Esophagus muscularis mucosa (tissue), 4 donors: ENCODE measurements at places on chromosomes 2 and 18.

DNA sequence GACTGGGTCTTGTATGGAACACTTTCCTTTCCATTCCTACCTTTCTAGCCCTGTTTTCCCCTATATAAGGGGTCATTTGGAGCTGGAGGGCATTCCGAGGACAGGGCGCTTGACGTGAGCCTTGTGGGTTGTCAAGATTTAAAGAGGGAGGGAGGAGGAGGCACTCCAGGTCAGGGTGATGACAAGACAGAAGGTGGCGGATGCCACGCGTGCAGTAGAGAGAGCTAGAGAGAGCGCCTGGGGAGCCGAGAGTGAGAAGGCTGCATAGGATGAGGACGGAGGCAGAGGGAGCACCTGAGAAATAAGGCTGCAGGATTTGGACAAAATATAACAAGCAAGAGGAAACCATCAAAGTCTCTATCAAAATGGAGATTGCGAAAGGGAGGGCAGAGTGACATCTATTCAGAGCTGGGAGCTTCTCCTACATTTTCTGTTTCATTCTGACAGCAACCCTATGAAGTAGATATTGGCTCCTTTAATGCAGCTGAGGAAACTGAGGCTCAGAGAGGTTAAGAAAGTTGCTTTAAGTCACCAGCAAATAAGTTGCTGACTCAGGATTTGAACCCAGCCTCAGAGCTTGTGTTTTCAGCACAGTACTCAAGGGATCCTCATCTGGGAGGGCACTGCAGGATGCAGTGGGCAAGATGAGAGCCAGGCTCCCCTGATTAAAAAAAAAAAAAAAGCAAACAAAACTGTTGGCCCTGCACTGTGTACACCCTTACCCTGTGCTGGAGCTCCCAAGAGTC, 124.2 kb downstream of the MRO start:
- H3K4me1 ChIP-seq, result no peaks in the 10 kb centered on the region
- DNase-seq, result no peak
- H3K4me3 ChIP-seq, result no peak overlapping the region
- no peak overlapping the region for H3K27ac ChIP-seq
- no peaks in the 10 kb centered on the region for H3K27me3 ChIP-seq
- no peaks in the 10 kb centered on the region for H3K36me3 ChIP-seq

- H3K27me3 ChIP-seq, result no peaks in the 10 kb centered on the region
- no peaks in the 10 kb centered on the region for H3K4me1 ChIP-seq
- no peak for DNase-seq
- no peak overlapping the region for H3K27ac ChIP-seq
- no peaks in the 10 kb centered on the region for H3K36me3 ChIP-seq
Measured at GRCh38 chr2:195406886-195407603, 250.0 kb upstream of the SLC39A10 start.

DNA sequence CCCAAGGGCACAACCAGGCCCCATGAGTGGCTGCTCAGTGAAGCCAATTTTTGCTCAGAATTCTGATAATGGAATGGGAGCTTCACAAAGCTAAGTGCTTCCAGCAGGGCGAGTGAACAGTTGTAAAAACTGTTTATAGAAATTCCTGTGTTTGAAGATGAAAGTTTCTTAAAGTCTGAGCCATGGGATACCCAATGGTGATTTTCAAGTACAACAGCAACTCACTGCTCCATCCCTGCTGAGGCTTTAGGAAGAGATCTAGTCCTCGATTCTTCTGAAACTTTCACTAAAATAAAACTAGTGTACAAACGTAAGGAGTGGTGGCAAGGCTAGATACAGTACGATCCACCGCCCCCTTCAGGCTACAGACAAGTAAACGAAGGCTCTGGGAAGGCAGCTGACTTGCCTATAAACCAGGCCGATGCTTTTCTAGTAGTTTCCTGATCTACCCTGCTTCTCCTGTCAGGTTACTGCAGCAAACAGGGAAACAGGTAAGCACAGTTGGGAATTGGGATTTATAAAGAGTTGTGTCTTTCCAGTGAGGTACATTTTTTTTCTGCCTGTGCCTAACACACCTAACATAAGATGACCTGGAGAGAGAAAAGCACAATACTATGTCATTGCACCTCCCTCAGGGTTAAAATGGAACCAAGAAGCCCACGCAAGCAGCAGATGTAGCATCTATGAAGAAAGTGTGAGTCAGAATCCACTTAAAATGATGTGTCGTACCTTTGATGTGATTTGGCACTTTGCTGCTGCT, 108.7 kb downstream of the UXS1 start:
- no peaks in the 10 kb centered on the region for H3K27me3 ChIP-seq
- no peaks in the 10 kb centered on the region for H3K36me3 ChIP-seq
- DNase-seq, result peak; percentile 87
- no peak overlapping the region for H3K4me3 ChIP-seq
- no peak overlapping the region for H3K27ac ChIP-seq

DNA sequence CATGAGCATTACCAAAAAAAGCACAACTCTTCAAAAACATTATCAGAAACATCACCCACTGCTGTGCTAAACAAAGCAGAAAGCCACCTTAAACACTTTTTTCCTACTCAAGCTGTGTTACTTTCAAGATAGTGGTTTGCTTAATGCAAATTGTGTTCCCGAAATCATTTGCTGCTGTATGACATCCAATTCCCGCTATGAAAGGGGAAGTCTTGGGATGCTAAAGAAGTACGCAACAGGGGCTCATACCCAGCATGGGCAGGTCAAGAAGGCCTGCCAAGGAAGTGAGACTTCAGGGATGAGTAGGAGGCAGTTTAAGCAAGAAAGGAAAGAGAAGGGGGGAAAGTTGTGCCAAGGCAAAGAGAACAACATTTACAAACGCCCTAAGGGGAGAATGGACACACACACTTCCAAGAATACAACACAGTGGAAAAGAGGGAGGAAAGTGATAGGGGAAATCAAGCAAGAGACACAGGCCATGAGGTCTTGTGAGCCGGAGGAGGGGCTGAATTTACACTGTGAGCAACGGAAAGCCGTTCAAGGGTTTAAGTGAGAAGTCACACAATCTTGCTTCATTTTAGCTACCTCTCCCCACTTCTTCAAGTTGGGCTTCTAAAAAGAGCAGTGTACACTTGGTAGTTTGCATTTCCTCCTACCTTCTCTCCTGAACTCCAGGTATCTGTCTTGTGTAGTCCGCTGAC, 4.0 kb downstream of the PTPN2 start:
- H3K4me3 ChIP-seq, result no peak overlapping the region
- peak overlapping the region; percentile 11 for H3K27ac ChIP-seq
- peaks cover 38% of the 10 kb centered on the region for H3K4me1 ChIP-seq

- H3K4me3 ChIP-seq, result no peak overlapping the region
- no peaks in the 10 kb centered on the region for H3K36me3 ChIP-seq
- H3K27me3 ChIP-seq, result no peaks in the 10 kb centered on the region
- H3K4me1 ChIP-seq, result no peaks in the 10 kb centered on the region
- H3K27ac ChIP-seq, result no peak overlapping the region
- DNase-seq, result no peak
Measured at GRCh38 chr2:176445956-176446355, 176.7 kb downstream of the MTX2 start.

GRCh38 chr2:27123302-27124150, at the start of gene ABHD1:
Gene ABHD1, plus strand, starts transcription at chr2:27123815. Its CDS starts 134 bp downstream, at chr2:27123949.
- peaks cover 1% of the 10 kb centered on the region for H3K27me3 ChIP-seq
- peak within 1 kb of the TSS; percentile 45 for H3K27ac ChIP-seq
- DNase-seq, result no peak
- H3K36me3 ChIP-seq, result no peaks in the 10 kb centered on the region
- H3K4me3 ChIP-seq, result peak within 1 kb of the TSS; percentile 63

DNA sequence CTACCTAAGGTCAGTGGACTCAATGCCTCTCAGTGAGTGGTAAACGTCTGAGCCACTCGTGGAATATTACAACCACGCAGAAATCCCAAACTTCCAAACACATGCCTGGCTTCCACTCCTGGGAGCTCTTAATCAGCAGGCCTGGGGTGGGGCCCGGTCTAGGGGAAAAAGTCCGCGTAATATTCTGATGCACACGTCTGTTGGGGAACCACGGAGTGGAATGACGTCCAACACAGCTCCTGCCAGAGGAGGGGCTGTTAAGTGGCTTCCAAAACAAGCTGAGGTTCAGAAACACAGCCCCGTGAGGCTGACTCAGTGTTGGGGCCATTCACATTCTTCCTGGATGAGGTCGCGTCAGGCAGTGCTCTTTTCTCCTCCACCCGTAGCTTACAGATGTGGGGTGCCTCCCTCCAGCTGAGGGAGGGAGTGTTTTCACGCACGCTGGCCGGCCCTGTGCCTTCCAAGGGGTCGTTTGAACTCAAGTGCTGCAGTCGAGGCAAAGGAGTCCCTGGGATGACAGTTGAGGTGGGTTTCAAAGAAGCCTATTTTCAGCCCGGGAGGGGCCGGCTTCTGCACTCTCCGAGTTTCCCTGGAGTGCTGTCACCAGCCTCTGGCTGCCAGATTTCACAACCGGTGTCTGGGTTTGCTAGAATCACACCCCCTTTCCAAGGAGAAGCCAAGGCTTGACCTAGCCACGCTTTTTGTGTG, 73.1 kb downstream of the ACKR3 start:
- no peaks in the 10 kb centered on the region for H3K27me3 ChIP-seq
- peak overlapping the region; percentile 79 for H3K27ac ChIP-seq
- DNase-seq, result peak; percentile 96
- H3K4me3 ChIP-seq, result peak overlapping the region; percentile 30
- H3K4me1 ChIP-seq, result peaks cover 31% of the 10 kb centered on the region

DNA sequence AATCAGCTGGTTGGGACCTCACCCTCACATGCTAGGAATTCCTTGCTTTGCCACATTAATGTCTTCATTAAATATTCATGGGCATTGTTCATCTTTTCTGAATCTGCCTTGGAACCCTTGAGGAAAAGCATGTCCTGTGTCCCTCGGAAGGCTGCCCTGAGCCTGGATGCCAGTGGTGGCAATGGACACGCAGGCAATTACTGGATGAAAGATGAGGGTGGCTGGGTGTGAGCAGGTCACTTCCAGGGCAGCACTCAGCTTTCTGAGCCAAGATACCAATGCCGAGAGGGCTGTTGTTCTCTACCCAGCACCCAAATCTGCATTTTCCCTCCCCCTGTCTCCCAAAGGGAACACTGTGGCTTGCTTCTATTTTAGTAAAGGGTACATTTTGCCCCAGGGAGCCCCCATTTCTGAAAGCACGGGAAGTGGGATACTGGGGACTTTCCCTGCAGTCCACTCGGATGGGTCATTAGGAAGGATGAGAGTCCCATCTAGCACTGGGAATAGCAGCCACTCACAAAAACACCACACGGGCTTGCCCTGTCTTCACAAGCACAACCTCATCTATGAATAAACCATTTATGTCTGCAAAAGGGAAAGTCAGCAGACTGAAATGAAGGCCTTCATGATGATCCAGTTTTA, 234.8 kb downstream of the SOX11 start:
- no peak overlapping the region for H3K27ac ChIP-seq
- no peaks in the 10 kb centered on the region for H3K4me1 ChIP-seq
- no peak overlapping the region for H3K4me3 ChIP-seq

- peak overlapping the region; percentile 4 for H3K4me3 ChIP-seq
- peaks cover 13% of the 10 kb centered on the region for H3K36me3 ChIP-seq
- DNase-seq, result no peak
- no peaks in the 10 kb centered on the region for H3K27me3 ChIP-seq
- peak overlapping the region; percentile 91 for H3K27ac ChIP-seq
- H3K4me1 ChIP-seq, result peaks cover 60% of the 10 kb centered on the region
Measured at GRCh38 chr2:69177063-69177771, 164.2 kb downstream of the ANTXR1 start.

- H3K4me3 ChIP-seq, result no peak overlapping the region
- no peak for DNase-seq
- no peaks in the 10 kb centered on the region for H3K36me3 ChIP-seq
- H3K4me1 ChIP-seq, result peaks cover 37% of the 10 kb centered on the region
- H3K27me3 ChIP-seq, result no peaks in the 10 kb centered on the region
- H3K27ac ChIP-seq, result no peak overlapping the region
Measured at GRCh38 chr2:98487806-98488189, 43.1 kb downstream of the INPP4A start.

- no peaks in the 10 kb centered on the region for H3K36me3 ChIP-seq
- no peak overlapping the region for H3K4me3 ChIP-seq
- no peak for DNase-seq
- H3K4me1 ChIP-seq, result peaks cover 48% of the 10 kb centered on the region
- H3K27ac ChIP-seq, result no peak overlapping the region
- no peaks in the 10 kb centered on the region for H3K27me3 ChIP-seq
Measured at GRCh38 chr2:47872941-47873340, 33.4 kb downstream of the FBXO11 start.

GRCh38 chr2:41595240-41595639, 452.6 kb upstream of the PKDCC start:
- H3K27ac ChIP-seq, result no peak overlapping the region
- DNase-seq, result no peak
- H3K4me1 ChIP-seq, result peaks cover 25% of the 10 kb centered on the region

DNA sequence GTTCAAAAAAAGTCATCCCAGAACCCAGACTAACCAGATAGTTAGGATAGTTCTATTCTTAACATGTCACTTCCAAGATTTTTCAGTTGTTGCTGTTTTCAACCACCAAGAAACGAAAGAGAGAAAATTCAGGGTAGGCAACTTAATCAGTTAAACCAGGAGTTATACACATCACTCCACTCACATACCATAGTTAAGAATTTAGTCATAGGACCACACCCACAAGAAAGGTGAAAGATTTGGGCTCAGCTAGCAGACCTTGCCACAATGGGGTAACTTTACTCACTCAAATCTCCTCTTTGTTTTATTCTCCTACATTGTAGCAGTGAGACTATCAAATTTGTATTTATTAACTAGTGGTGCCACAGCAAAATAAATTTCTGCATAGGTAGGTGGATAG, 473.6 kb downstream of the NUP35 start:
- no peak overlapping the region for H3K4me3 ChIP-seq
- no peak for DNase-seq
- H3K27ac ChIP-seq, result no peak overlapping the region
- no peaks in the 10 kb centered on the region for H3K36me3 ChIP-seq
- H3K27me3 ChIP-seq, result no peaks in the 10 kb centered on the region

DNA sequence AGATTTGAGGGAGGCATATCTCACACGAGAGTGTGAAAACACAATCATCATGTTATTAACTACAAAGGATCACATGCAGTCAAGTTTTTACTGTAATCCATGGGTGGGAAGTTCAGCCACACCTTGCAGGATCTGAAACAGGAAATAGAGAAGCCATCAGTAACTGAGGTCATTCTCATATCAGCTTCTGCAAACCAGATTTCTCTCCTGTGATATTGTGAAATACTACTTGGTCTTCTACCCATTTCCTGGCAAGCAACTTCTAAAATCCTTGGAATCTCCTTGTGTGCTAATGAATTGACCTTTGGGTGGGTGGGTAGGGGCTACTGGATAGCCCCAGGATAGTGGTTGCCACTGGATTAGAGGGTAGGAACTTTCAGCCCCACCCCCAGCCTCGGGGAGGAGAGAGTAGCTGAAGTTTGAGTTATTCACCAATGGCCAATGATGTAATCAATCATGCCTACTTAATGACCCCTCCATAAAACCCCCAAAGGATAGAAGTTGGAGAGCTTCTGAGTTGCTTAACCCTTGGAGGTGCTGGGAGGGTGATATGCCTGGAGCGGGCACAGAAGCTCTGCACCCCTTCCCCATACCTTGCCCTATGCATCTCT, 25.6 kb upstream of the TGIF1 start:
- no peak overlapping the region for H3K27ac ChIP-seq
- no peaks in the 10 kb centered on the region for H3K27me3 ChIP-seq
- H3K4me3 ChIP-seq, result no peak overlapping the region
- H3K4me1 ChIP-seq, result no peaks in the 10 kb centered on the region
- DNase-seq, result no peak
- no peaks in the 10 kb centered on the region for H3K36me3 ChIP-seq

GRCh38 chr2:25032901-25033300, 9.0 kb upstream of the EFR3B start:
- no peaks in the 10 kb centered on the region for H3K4me1 ChIP-seq
- H3K27ac ChIP-seq, result no peak overlapping the region
- no peaks in the 10 kb centered on the region for H3K27me3 ChIP-seq

GRCh38 chr2:157895531-157895930, 19.4 kb upstream of the ACVR1 start:
- H3K27me3 ChIP-seq, result no peaks in the 10 kb centered on the region
- H3K4me1 ChIP-seq, result no peaks in the 10 kb centered on the region
- no peak for DNase-seq
